ENCODE measurements at places on chromosomes 1 and 21. TPM values are rescaled to one million over a fixed set of nuclear protein-coding genes. Genes with fewer than 3 reads are reported as not detected.

- H3K27me3 ChIP-seq, result no peaks in the 10 kb centered on the region
- peak; percentile 1 for DNase-seq
- H3K27ac ChIP-seq, result no peak overlapping the region
- H3K4me1 ChIP-seq, result peaks cover 6% of the 10 kb centered on the region
- H3K4me3 ChIP-seq, result no peak overlapping the region
Measured at GRCh38 chr1:207248544-207249198, 72.8 kb upstream of the CD55 start.

GRCh38 chr1:168230709-168231108, 4.9 kb downstream of the SFT2D2 start:
- no peak overlapping the region for H3K4me3 ChIP-seq
- H3K27me3 ChIP-seq, result no peaks in the 10 kb centered on the region
- H3K27ac ChIP-seq, result no peak overlapping the region
- DNase-seq, result no peak
- peaks cover 3% of the 10 kb centered on the region for H3K4me1 ChIP-seq
- H3K36me3 ChIP-seq, result peaks cover 22% of the 10 kb centered on the region

GRCh38 chr1:11977625-11978024, 2.6 kb upstream of the MFN2 start:
- H3K27me3 ChIP-seq, result no peaks in the 10 kb centered on the region
- H3K36me3 ChIP-seq, result peaks cover 27% of the 10 kb centered on the region
- H3K27ac ChIP-seq, result no peak overlapping the region
- peaks cover 5% of the 10 kb centered on the region for H3K4me1 ChIP-seq

DNA sequence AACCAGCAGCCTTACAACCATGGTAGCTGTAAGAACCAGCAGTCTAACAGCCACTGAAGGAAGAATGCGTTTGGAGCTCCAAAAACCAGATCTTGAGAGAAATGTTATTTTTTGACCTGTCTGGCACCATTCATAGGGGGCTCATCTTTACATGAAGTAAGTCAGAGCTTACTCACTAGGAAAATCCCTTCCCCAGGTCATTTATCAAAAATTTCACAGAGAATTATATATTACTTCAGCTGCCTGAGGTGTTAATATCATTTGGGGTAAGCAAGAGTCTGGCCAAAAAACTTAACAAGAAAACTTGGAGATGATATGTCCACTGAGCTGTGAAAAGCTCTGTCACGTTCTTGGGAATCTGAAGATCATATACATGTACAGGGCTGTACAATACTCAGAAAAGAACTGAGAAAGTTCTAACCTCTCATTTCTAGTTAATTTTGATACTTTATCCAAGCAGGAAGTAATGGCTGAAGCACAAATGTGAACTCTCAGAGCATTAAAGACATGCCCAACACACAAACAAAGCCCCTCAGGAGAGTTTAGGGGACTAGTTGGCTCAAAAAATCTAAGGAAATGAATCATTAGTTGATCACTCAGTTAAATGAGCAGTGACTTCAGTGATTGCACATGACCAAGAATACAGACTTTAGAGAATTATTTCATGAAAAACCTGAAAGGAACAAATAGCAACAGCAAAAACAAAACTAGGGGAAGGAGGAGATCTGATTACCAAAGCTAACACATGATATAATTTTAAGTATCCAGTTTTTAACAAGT, 681.1 kb downstream of the LTN1 start:
- peak overlapping the region; percentile 61 for H3K27ac ChIP-seq
- H3K36me3 ChIP-seq, result no peaks in the 10 kb centered on the region
- peak; percentile 21 for DNase-seq
- H3K27me3 ChIP-seq, result no peaks in the 10 kb centered on the region

DNA sequence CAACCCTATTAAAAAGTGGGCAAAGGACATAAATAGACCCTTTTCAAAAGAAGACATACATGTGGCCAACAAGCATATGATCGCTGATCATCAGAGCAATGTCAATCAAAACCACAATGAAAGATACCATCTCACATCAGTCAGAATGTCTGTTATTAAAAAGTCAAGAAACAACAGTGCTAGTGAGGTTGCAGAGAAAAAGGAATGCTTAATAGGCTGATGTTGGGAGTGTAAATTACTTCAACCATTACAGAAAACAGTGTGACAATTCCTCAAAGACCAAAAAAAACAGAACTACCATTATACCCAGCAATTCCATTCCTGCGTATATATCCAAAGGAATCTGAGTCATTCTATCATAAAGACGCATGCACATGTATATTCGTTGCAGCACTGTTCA, 13.2 kb downstream of the USH2A start:
- no peaks in the 10 kb centered on the region for H3K27me3 ChIP-seq
- H3K4me1 ChIP-seq, result no peaks in the 10 kb centered on the region
- H3K36me3 ChIP-seq, result no peaks in the 10 kb centered on the region

- no peak overlapping the region for H3K27ac ChIP-seq
- H3K36me3 ChIP-seq, result peaks cover 6% of the 10 kb centered on the region
- no peak for DNase-seq
- H3K27me3 ChIP-seq, result no peaks in the 10 kb centered on the region
Measured at GRCh38 chr1:223006371-223006770, 136.7 kb downstream of the TLR5 start.

DNA sequence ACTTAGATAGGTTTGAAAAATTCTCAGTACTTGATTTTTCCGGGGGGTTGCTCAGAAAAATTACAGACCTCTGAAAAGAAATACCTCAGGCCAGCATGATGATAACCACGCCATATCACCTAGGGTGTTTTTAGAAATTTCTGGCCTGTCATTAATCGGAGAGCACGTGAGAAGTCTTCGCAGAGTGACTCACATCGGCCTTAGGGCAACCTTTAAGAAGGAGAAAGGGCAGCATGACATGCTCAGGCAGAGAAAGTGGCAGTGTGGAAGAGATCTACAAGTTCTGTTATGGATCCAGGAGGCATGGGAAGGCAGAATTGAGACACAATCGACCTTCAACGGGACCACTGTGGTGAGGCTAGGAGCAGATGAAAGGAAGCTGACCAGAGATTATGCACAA, 506.3 kb downstream of the LMO4 start:
- no peaks in the 10 kb centered on the region for H3K4me1 ChIP-seq
- H3K4me3 ChIP-seq, result no peak overlapping the region
- no peaks in the 10 kb centered on the region for H3K36me3 ChIP-seq
- no peak overlapping the region for H3K27ac ChIP-seq
- H3K27me3 ChIP-seq, result no peaks in the 10 kb centered on the region
- DNase-seq, result no peak

DNA sequence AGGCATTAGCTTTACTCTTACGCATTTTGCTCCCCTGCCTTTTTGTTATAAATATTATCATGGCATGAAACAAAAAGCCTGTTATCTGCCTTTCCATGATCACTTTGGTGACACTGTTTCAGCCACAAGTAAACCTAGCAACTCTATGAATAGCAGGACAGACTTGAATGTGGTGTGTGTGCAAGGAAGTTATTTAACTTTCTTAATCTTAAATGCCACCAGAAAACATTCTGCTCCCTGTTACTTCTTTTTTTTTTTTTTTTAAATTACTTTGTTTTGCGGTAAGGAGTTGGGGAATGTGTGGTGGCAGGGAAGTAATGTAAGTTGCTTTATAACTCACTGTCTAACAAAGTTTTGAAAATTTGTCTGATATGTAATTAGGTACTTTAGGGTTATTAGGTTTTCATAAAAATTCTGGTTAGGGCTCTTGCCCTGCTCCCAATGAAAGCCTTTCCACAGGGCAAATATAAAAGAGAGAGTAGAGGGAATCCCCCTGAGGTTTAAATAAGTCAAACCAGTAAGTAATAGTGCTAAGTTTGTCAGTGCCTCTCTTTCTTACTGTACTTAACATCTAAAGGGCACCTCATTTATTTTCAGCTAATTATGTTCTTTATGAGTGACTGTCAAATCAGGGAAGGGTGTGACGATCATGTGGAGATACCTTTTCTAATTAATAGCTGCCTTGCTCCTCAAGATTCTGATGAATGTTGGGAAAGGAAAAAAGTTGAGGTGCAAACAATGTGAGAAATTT, 39.5 kb downstream of the RASAL2 start:
- H3K27ac ChIP-seq, result no peak overlapping the region
- H3K36me3 ChIP-seq, result no peaks in the 10 kb centered on the region
- H3K4me1 ChIP-seq, result peaks cover 2% of the 10 kb centered on the region
- no peak overlapping the region for H3K4me3 ChIP-seq
- no peaks in the 10 kb centered on the region for H3K27me3 ChIP-seq
- no peak for DNase-seq

DNA sequence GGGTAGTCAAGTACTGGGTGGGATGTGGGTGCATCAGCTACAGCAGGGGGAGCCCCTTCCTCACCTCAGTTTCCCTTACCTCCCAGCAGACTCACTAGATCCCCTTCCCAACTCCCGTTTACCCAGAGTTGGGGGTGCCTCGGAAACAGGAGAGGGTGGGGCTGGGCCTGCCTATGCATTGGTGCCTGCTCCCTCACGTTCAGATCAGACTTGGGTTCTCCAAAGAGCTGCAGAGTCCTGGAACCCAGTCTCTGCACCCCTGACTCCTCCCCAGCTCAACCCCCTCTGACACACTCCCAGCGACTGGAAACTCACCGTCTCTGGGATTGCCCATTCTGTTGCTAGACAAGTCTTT, 6.0 kb downstream of the FOXO6 start:
- no peaks in the 10 kb centered on the region for H3K4me1 ChIP-seq
- peaks cover 74% of the 10 kb centered on the region for H3K27me3 ChIP-seq
- no peak overlapping the region for H3K27ac ChIP-seq

- no peaks in the 10 kb centered on the region for H3K27me3 ChIP-seq
- no peaks in the 10 kb centered on the region for H3K36me3 ChIP-seq
- H3K4me3 ChIP-seq, result no peak overlapping the region
- no peak for DNase-seq
Measured at GRCh38 chr1:186234976-186235686, 139.9 kb downstream of the TPR start.

Gene FBXO28
- 30.0 TPM for total RNA-seq

DNA sequence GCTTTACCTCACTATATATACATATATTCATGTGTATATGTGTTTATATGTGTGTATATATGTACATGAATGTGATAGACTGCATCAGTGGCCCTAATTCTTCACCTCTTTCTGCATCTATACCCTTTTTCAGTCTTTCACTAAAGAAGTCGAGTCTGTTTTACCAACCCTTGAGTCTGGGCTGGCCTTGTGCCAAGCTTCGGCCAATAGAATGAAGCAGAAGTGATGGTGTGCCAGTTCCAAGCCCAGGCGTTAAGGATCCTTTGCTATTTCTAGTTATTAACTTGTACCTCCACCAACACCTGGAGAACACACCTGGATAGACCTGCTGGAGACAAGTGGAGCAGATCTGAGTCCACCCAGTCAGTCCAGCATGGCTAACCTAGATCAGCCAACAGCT, 61.6 kb upstream of the PPM1J start:
- no peak overlapping the region for H3K4me3 ChIP-seq
- H3K27me3 ChIP-seq, result peaks cover 11% of the 10 kb centered on the region
- H3K4me1 ChIP-seq, result no peaks in the 10 kb centered on the region
- no peak overlapping the region for H3K27ac ChIP-seq
- DNase-seq, result no peak

DNA sequence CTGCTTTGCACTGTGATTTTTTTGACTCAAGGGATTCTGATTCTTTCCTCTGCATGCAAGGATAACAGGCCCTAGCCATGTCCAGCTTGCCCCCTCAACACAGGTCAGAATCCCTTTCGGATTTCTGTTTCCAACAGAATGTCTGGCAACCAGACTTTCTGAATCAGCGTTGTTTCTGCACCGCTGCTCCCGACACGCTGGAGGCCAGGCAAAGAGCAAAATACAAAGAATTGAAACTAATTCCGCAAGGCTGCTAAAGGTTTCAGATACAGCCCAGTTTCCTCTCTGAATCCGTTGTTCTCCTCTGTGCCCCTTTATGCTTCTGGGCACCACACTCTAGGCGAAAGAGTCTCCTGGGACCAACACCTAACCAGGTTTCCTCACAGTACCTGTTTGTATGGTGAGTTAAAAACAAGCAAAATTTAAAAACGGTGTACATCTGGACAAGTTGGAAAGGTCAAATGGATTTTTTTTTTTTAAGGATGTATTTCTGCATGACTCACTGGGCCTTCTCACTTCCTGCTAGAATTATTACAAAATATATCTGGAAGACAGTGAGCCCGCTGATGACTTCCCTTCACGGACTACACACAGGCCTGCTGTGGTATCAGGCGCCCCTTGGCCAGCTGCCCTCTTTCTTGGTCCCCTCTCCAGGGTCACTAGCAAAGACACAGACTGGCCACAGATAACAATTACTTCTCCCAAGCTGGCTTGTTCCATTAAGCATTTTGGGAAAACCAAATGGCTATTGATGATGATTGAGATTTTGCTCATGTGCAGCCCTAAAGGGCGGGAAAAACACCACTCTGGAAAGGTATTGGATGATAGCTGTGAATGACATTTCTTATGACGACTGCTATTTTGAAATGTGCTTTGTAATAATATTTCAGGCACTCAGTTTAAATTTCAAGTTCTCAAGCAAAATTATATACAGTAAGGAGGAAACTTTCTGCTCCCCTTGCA, 118.3 kb downstream of the TGFB2 start:
- H3K36me3 ChIP-seq, result no peaks in the 10 kb centered on the region
- no peaks in the 10 kb centered on the region for H3K27me3 ChIP-seq
- H3K27ac ChIP-seq, result peak overlapping the region; percentile 48
- H3K4me1 ChIP-seq, result peaks cover 22% of the 10 kb centered on the region
- no peak overlapping the region for H3K4me3 ChIP-seq

Gene OR2M3
- not detected for total RNA-seq

Gene ETNK2
- 24.7 TPM for total RNA-seq

GRCh38 chr1:231721436-231721835, 94.8 kb downstream of the DISC1 start:
- DNase-seq, result no peak
- H3K27me3 ChIP-seq, result no peaks in the 10 kb centered on the region
- H3K4me1 ChIP-seq, result no peaks in the 10 kb centered on the region

Gene TNFSF18
- 0.28 TPM for total RNA-seq

DNA sequence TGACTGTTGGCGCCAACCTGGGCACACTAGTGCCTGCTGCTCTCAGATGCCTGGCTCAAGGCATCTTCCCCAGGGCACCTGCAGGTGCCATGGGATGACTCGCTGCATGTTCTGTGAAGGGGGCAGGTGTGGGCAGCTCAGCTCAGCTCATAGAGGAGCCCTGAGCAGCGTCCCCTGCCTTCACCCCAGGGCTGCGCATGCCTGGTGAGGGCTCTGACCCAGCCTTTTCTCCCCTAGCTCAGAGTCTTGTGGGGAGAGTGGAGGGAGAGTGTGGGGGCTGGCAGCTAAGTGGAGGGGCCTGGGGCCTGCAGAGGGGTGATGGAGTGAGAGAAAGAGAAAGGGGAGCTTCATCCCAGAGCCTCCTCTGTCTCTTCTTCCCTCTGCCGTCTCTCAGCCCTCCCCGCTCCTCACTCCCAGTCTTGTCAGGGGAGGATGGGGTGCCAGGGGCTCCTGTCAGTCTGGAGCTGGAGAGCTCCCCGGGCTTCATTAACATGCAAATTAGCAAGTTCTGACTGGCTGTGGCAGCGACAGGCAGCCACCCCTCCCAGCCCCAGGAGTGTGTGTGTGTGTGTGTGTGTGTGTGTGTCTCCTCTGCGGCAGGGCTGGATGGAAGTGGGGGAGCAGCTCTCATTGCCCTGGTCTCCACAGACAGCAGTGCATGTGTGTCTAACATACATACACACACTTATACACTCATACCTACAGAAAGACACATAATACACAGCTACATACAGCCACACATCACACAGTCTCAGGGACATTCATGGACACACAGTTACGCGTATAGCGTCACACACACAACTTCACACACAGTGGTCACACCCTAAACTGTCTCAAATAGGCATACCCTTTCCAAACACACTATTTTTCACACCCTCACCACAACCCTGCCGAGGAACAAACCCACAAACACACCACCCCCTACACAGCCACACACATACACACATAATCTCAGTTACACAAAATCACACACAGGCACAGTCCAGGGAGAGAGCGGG, 34.0 kb downstream of the FOXO6 start:
- no peaks in the 10 kb centered on the region for H3K36me3 ChIP-seq
- peaks cover 76% of the 10 kb centered on the region for H3K27me3 ChIP-seq
- no peak overlapping the region for H3K4me3 ChIP-seq
